Right ventricle myocardium inferior (tissue), 1 donor: ENCODE measurements at places on chromosomes 1 and 21. TPM values are rescaled to one million over a fixed set of nuclear protein-coding genes. Genes with fewer than 3 reads are reported as not detected.

The HSD3B2 gene
- total RNA-seq: not detected

The GREM2 gene
- total RNA-seq: not detected

The TPTE gene
- total RNA-seq: not detected

The ERICH3 gene
- not detected for total RNA-seq

The PGM1 gene
- total RNA-seq: 281 TPM

The NECAP2 gene
- total RNA-seq: 17.7 TPM

The ZDHHC18 gene
- 17.7 TPM for total RNA-seq

The SLC45A3 gene
- 6.5 TPM for total RNA-seq

The AMY2B gene
- total RNA-seq: 15.1 TPM

- DNase-seq: no peak
These were observed 30.5 kb upstream of the DISP1 start for GRCh38 chr1:222784371-222784770.

GRCh38 chr1:205075642-205076155 lies 8.6 kb downstream of the TMEM81 start:
- DNase-seq: no peak

GRCh38 chr1:7929637-7930036 lies 11.0 kb downstream of the TNFRSF9 start:
- DNase-seq: no peak

GRCh38 chr1:117512728-117513321 lies 93.0 kb upstream of the TENT5C start:
- DNase-seq: no peak

GRCh38 chr1:228013935-228014930 lies 7.4 kb downstream of the WNT3A start:
- no peak for DNase-seq

DNA sequence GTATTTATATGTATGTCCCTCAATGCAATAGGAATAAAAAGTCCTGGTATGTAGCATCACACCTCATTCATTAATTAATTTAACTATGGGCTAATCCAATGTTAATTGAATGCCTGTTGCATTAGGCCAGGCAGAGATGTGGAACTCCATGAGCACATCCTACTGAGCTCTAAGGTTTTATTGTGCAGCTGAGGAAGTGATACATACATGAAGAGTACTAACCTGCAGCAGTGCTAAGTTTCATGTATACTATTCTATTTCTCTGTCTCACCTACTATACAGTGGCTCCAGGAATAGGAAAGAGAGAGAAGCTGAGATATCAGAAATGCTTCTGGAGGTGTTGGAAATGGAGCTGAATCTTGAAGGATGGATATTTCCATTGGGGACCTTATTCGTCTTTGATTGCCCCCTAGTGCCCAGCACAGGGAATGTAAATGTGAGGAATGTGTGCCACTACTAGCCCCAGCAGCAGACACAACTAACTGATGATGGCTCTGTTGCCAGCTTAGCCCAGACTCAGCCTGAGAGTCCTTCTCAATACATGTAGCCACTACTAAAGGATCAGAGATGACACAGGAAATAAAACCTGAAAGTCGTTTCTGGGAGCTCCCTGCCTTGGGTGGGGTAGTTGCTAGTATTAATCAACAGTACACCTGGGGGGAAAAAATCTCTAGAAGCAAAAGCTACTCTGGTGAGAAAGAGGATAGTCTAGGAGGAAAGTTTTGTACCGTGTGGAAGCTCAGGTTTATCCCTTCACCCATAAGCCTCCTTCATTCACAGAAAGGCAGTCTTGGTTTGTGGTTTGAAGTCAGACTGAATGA lies 173.3 kb upstream of the FOXD3 start:
- DNase-seq: no peak

DNA sequence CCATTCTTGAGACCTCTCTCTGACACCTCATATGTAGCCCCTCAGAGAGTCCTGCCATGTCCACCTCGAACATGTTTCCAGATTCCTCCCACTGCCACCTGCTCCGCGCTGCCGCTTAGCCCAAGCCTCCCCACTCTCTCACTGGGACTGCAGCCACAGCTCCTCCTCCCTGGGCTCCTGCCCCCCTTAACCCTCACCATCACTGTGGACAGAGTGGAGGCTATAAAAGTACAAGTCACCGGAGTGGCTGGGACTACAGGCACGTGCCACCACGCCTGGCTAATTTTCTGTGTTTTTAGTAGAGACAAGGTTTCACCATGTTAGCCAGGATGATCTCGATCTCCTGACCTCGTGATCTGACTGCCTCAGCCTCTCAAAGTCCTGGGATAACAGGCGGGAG lies 77.0 kb downstream of the VWA5B1 start:
- DNase-seq: no peak

- no peak for DNase-seq
These were observed 13.4 kb upstream of the AGPAT3 start for GRCh38 chr21:43851593-43851992.

DNA sequence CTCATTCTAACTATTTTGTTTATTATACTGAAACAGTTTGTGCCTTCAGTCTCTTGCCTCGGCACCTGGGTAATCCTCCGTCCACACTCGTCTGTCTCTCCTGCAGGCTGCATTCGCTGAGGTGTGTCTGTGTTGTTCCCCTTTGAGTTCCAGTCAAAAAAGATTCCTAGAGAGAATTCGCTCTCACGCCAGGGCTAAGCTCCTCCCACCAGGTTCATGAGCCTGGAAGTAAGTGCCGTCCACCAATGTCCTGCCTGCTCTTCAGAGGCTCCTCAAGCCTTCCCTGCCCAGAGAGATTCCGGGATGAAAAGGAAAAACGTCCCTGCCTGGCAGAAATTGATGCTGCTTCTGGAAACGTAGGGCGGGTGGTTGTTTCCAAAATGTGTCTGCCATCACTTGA lies 12.9 kb downstream of the KIAA2013 start:
- no peak for DNase-seq

- no peak for DNase-seq
These were observed 14.8 kb downstream of the CD2 start for GRCh38 chr1:116769104-116769452.

GRCh38 chr1:109864047-109864822 lies 46.4 kb upstream of the CSF1 start:
- DNase-seq: no peak

DNA sequence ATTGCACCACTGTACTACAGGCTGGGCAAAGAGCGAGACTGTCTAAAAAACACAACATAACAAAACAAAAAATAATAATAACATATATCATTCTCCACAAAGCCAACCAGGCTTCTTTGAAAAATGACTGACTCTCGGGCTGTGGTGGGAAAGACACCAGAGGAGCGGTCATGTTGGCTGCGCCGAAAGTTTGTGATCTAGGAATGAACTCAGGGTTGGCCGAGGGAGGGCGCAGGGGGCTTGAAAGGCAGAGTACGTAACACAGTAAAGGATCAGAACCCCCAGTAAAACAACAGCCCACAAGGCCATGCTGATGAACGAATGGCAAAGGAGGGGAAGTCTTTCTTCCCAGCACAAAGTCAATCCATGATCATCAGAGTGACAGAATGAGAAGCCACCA lies 4.7 kb downstream of the SLC35E2B start:
- no peak for DNase-seq

DNA sequence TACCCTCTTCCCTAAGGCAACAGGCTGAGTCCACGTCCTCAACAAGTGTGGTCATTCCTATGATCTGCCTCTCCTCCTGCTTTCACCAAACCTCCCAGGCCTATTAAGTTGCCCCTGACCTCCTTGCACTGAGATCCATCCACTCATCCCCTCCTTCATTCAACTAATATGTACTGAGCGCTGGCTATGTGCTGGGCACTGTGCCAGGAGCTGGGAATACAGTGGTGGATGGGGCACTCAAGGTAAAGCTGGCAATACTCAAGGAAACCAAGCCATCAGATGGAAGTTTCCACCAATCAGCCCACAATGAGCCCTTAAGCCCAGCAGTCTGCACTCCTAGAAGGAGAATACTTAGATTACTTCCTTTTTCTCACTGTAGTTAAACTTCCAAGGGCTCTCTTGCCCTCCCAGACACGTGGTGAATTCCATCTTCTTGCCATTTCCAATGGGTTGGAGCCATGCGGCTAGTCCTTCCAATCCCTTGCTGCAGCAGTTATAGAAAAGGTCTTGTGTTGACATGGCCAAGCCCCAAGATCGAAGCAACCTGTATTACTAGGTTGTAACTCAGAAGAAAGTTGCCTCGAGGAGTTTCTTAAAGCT lies 279.9 kb upstream of the RUNX1 start:
- DNase-seq: no peak

DNA sequence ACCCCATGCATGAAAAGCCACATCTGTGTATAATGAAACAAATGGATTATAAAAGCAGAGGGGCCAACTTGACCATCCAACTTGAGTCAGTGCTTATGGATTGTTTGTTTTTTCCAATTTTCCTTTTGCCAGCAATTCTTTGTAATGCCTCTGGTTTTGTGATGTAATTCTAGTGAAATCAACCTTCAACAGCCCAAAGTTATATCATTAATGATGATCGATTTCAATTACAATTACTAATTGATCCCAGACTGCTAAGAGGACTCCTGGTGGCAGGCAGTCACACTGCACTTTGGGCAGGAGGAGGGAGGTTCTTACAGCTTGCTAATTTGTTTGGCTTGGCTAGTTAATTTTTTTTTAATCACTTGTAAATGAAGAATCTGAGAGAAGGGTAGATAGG lies 552.3 kb downstream of the NUF2 start:
- no peak for DNase-seq

DNA sequence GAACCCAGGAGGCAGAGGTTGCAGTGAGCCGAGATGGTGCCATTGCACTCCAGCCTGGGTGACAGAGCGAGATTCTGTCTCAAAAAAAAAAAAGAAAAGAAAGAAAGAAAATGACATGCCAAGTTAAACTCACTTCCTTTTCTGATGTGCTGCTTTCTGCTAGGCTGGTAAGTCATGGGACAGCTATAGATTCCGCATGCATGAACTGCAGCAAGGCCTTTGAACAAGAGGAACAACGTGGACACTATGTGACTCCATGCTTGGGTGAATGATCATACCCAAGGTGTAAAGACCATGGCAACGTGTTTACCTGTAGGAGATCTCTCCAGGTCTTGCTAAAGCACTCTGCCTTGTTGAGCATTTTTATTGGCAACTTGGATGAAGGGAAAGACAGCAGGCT lies 10.3 kb upstream of the TTF2 start:
- no peak for DNase-seq

GRCh38 chr21:27329255-27329851 lies 362.5 kb upstream of the ADAMTS5 start:
- DNase-seq: no peak

- DNase-seq: no peak
These were observed 1.5 kb upstream of the FCMR start for GRCh38 chr1:206923009-206923960.

GRCh38 chr1:54105736-54106269 lies 47.0 kb downstream of the CDCP2 start:
- no peak for DNase-seq

- DNase-seq: no peak
These were observed 271.4 kb downstream of the FOXD2 start for GRCh38 chr1:47709019-47709871.
